ENCODE measurements at places on chromosomes 5 and 9.

DNA sequence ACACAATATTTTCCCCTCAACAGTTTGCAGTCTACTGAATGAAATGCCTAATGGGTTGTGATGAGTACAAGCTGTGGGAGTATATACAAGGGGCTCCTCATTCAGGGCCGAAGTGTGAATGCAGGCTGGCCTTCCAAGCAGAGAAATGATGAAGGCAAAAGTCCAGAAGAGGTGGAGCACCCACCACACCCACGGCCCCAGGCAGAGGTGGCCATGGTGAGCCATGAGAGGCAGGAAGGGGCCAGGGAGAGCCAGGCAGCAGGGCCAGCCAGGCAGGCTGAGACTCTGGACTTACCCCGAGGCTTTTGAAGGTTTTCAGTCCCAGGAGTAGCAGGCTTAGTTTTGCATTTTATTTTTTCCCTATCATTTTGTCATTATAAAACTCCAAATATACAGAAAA is 218.1 kb downstream of the AUH start:
- DNase-seq: no peak

- DNase-seq: no peak
Measured at GRCh38 chr5:73935719-73936118, 309.7 kb downstream of the ARHGEF28 start.

- DNase-seq: no peak
Measured at GRCh38 chr9:91126761-91127445, 234.8 kb downstream of the AUH start.

DNA sequence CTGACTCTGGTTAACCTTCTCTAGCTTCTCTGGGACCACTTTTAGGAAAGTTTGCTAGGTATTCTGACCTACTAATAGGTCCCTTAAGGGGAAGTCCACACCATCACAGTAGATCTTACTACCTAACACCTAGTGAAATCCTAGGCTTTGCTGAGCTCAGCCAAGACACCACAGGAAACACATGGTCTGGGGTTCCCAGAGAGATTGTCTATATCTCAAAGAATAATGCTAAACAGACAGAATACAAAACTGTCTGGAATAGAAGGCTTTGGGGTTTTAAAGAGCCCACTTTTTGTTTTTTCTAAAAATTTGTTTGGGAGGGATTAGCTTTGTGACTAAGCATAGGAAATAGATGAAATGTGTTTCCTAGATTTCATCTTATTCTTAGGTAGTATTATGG is 395.1 kb downstream of the ARHGEF28 start:
- no peak for DNase-seq

DNA sequence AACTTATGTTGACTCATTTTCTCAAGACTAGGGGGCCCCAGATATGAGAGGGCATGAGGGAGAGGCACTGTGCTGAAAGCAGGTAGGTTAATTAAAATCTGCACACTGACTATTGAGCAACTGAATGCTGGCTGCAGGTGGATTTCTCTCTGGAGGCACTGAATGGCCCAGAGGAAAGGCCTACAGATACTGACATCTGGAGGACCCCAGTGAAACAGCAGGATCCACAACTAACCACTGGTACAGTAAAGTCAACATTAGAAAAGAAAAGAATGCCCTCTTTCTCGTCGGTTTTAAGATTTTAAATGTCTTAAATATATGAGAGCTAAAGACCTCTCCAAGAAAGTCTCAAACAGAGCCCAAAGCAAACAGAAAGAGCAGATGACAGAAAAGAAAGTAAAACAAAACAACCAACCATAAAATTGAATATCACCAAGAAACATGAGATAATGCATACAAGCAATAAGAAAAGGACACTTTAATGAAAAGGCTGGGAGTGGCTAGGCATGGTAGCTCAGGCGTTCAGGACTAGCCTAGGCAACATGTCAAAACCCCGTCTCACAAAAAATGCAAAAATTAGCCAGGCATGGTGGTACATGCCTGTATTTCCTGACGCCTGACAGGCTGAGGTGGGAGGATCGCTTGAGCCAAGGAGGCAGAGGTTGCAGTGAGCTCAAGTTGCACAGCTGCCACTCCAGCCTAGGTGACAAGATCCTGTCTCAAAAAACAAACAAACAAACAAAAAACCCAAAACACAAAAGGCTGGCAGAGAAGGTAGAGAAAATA is 43.3 kb downstream of the PUM3 start:
- no peak for DNase-seq

DNA sequence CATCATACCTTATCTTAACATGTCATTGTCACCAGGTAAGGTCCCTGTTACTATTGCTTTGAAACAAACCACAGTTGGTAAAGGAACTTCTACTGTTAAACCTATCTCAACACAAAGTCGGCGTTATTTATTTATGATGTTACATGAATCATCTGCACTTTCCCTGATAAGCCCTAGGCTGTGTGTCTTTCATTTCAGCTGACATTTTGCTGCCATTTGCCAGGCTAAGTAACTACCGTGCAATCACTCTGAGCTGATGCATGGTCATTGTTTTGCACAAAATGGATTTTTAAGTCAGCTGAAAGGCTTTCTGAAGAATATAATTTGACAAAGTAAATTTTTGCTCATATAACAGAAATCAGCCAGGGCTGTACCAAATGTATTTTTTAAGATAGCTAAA is 546.5 kb downstream of the ZNF608 start:
- no peak for DNase-seq

DNA sequence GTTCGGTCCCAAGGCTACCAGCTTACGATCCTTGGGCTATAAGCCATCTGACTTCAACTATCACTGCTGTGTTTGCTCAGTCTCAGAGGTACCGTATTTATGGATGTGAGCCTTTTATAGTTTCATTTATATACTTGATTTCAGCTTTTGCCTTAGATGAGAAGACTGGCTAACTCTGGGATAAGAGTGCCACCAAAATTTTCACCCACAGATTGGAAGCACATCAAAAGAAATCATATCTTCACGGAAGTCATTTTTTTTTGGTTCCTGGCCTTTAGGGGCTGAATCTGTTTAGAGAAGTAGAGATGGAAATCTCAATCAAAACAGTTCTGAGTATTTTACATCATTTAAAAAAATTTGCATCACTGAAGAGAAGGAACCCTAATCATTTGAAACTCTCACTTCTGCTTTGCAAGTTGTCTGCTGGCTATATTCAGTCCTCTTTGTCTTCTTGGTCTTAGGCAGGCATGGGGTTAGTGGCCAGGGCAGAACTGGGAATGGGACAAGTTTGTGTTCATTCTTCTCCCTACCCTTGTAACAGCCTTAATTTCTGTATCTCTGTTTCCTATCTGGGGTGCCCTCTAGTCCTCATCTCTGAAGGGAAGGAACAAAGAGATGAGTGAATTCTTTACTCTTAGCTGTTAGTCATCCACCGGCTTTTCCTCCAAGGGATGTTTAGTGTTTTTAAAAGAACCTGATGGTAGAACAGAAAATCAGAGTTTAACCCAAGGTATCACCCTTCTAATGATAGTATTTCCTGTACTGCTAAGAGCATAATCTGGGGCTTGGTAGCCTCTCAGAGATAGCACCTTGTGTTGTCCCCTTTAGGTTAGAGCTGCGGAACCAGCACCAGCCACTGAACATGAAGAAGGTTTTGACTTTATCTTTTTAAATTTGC is 14.1 kb upstream of the TNFAIP8 start:
- DNase-seq: no peak

DNA sequence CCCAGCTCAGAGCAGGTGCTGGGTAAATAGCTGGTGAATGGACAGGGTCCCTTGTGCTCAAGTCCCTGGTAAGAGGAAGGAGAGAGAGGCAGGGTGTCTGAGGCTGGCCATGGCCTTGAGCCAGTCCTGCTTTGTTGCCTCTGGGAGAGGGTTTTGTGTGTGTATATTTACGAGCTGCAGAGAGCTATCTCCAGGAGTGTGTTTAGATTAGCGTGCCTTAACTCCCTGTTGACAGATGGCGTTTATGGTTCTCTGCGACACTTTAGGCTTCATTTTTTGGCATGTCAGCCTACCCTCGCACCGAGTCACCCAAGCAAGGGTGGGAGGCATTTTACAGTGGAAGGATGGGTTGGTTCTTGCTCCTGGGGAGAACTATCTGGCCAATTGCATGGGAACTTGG is 22.2 kb downstream of the HMCN2 start:
- DNase-seq: no peak

- DNase-seq: no peak
Measured at GRCh38 chr5:107468276-107468675, 202.5 kb downstream of the EFNA5 start.

DNA sequence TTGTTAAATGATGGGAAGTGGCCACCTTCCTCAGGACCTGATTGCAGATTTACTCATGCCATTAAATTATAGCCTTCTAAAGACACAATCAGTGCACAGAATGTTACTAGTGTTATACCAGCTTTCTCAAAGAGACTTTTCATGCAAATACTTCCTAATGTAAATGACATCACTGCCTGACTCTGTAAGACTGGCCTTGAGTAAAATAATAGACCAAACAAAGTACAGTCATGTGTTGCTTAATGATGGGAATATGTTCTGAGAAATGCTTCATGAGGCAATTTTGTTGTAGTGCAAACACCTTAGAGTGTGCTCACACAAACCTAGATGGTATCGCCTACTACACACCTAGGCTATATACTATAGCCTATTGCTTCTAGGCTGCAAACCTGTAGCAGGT is 17.0 kb upstream of the C1QTNF3 start:
- DNase-seq: no peak

GRCh38 chr5:54469622-54470021 is 14.1 kb downstream of the HSPB3 start:
- DNase-seq: no peak

- DNase-seq: no peak
Measured at GRCh38 chr9:115107701-115108100, 10.3 kb downstream of the TNC start.

- DNase-seq: no peak
Measured at GRCh38 chr5:107809201-107810034, 138.7 kb upstream of the EFNA5 start.

- no peak for DNase-seq
Measured at GRCh38 chr9:125743682-125744428, 3.3 kb upstream of the PBX3 start.

GRCh38 chr5:44707721-44708120 is 101.0 kb upstream of the MRPS30 start:
- DNase-seq: no peak

DNA sequence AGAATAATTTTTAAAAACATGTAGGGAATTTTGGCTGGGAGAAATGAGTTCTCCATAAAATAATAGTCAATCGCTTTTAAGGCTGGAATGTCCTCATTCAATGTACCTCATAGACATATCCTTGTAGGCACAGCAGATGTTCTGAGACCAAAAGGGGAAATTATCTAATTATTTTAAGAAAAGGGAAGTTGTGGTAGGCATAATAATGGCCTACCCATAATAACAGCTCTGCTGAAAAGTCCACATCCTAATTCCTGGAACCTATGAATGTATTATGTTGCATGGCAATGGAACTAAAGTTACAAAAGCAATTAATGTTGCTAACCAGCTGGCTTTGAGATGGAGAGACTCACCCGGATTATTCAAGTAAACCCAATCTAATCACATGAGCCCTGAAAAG is 216.1 kb downstream of the TRIM36 start:
- no peak for DNase-seq

- DNase-seq: no peak
Measured at GRCh38 chr5:32055891-32056866, 117.9 kb downstream of the GOLPH3 start.

DNA sequence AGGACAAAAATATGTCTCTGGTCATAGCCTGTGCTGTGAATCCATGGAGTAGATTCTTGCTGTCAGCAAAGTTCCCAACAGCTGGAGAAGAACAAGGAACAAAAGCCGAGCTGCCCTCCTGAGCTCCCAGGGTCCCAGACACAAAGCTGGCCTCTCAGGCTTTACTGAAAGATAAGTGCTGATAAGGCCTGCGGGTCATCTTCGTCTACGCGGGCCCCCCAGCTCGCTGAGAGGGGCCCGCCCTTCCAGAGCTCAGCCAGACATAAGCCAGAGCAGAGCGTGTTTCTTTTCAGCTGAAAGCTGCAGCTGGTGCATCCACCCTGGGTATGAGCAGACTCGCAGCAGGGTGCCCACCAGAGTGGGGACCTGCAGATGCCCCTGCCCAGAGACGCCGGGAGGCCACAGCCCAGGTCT is 84.7 kb downstream of the HSD17B3 start:
- no peak for DNase-seq

DNA sequence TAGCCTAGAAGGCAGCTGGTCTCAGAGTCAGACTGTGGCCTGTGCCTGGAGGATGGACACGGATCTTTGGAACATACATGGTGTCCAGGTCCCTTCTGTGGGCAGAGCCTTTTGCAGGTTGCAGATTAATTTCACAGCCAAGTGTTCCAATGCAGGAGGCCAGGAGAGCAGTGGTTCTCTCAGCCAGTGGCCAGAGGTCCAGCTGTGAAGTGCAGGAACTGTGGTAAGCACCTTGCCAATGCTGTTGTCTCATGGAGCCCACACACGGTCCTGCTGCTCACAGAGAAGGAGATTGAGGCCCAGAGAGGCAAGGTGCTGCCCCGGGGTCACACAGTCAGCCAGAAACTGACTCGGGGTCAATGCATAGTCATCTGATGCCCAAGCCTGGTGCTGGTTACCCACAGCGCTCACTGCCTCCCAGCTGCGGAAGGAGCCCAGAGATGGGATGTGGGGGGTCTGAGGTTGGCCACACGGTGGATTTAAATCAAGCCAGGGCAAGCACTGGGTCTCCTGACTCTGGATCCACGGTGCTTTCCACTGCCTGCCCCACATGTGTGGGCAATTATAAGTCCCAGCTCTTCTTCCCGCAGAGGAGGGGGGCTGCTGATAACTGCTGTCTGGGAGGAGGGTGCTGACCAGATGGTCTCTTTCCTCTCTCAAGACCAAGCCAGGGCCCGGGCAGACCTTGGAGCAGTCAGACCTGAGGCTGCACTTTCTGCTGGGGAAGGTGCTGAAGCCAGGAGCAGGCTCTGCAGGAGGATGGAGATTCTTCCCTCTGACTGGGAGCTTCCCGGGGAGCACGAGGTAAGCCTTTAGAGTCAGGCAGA is 2.8 kb downstream of the PDGFRB start:
- no peak for DNase-seq

GRCh38 chr5:59489551-59489950 is 404.0 kb downstream of the PDE4D start:
- DNase-seq: no peak

DNA sequence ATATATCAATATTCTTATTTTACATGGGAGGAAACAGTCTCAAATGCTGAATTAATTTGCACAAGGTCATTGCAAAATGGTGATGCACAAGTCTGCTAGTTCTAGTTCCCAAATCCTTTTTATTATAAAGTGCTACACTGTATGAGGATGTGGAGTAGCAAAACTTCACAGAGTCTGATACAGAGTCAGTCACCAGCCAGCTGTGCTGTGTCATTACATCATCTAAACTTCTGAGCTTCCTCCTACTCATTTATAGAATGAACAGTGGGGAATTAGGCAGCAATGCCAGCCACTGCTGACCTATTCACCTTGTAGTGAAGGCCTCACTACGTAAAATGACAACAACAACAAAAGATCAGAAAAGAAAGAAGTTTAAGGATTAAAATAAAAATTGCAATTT is 357.8 kb downstream of the TMEM167A start:
- no peak for DNase-seq

- no peak for DNase-seq
Measured at GRCh38 chr5:163498886-163499285, 6.5 kb upstream of the MAT2B start.

GRCh38 chr5:139076111-139076510 is 122.1 kb downstream of the SIL1 start:
- DNase-seq: no peak

- no peak for DNase-seq
Measured at GRCh38 chr5:167995844-167996425, 295.5 kb upstream of the WWC1 start.
